Stomach (tissue), 19 donors: ENCODE measurements at places on chromosomes 7 and 10. TPM values are rescaled to one million over a fixed set of nuclear protein-coding genes. Genes with fewer than 3 reads are reported as not detected.

The HABP2 gene
- total RNA-seq: 2.0 TPM

The VGF gene
- total RNA-seq: 0.55 TPM

The KCP gene
- total RNA-seq: 0.73 TPM

DNA sequence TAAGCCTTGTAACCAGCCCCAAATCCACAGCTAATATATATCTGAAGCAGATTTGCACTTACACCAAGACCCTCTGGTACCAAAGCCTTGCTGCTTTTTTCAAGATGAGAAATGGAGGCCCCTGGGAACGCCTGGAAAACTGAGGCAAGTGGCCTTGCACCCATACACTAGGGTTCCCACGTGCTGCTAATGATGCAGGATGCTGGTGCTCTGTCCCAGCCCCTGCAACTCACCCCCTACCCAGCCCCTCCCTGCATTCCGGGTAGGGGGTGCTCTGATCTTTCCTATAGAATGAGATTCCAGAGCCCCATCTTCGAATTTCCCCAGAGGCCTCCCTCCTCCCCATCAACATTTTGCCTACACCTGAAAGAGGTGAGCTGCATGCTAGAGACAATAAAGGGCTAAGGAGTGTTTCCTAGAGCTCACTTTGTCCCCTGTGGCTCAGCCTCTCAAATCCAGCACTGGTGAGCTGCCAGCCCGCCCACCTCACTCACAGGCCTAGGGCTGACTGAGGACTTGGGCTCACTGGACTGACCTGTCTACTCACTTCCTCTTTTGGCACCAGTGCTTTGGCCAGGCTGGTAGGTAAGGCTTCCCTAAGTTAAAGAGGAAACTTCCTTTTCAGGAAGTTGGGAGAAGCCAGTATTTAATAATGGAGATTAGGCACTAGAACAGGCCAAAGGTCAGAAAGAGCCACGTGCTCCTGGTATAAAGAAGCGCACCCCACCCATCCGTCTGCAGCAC, 9.8 kb downstream of the RBP4 start:
- DNase-seq: peak; percentile 51
- H3K4me3 ChIP-seq: no peak overlapping the region
- no peak overlapping the region for H3K27ac ChIP-seq
- H3K4me1 ChIP-seq: no peaks in the 10 kb centered on the region
- no peaks in the 10 kb centered on the region for H3K36me3 ChIP-seq
